ENCODE measurements at places on chromosomes 13 and 19.

DNA sequence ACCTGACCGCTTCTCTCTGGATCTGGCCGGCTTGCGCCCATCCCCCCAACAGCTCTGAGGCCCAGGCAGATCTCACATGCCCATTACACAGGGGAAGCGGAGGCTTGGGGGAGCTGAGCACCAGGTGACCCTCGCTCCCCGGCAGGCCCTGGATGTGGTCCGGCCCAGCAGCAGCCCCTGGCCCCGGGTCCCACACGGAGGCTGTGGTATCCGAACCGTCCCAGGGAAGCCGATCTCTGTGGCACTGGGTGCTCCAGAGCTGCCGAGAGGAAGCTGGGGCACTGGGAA, 27.7 kb downstream of the SBNO2 start:
- DNase-seq: no peak

DNA sequence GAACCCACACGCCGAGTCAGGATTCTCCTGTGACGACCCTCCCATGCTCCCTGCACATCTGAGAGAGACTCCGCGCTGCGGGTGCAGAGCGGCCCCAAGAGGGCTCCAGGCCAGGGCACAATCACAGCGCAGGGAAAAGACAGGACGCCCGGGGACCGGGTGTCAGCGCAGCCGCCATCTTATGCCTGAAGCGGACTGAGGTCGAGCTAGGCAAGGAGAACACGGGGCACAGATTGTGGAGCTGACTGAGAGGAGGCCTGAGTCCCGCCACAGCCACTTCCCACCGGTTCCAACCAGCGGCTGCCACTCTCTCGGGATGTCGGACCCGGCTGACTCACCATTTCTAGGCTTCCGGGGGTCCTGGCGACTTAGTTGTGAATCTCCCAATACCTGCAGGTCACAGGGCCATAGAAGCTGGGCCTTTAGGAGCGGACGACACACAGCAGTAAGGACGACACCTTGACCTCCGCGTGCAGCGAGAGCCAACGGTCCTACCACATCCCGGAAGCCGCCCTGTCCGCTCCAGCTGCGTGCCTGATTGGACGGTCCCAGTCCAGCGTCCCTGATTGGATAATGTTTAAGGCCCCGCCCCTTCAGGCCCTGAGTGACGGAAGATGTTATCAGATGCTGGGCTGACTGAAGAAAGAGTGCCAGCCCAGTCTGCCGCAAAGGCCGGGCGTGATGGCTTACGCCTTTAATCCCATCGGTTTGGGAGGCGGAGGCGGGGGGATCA, at the start of gene ZNF728:
TSS of gene ZNF728 (minus strand) at position 487 of the 733 bp plus-strand sequence. CDS start at position 341, 146 bp downstream.
- DNase-seq: no peak

- DNase-seq: peak; percentile 17
Observed at GRCh38 chr19:35124098-35125060, 8.8 kb downstream of the FXYD3 start.

DNA sequence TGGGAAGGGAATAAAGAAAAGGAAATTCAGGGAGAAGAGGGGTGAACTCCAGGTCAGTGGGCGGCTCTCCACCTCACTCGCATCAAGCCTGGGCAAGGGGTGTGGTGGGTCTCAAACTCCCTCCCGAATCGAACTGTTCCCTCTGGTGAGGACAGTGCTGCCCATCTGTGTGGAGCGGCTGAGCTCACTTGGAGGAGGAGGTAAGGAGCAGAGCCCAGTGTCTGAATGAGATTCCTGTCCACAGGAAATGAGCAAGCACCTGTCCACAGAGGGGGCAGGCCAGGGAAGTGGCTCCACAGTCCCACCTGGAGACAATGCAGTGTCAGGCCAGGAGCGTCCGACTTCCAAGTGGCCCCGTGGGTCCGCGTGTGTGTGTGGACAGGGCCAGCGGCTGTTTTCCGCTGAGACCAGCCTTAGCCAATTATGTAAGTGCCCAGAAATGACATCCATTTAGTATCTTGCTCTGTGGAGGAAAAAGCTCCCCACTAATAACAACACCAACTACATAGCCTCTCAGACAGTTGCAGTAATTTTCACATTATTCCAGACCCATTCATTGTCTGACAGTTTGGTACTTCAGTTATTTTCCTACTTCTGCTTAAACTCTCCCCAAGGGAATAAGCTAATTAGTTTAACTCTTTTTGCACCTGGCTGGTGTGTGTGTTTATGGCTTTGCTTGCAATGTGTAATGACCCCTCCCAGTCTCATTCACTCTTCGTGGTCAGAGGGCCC, 114.6 kb downstream of the SOX1 start:
- DNase-seq: no peak

- DNase-seq: no peak
Observed at GRCh38 chr19:54325194-54325621, 12.2 kb upstream of the LILRA5 start.

DNA sequence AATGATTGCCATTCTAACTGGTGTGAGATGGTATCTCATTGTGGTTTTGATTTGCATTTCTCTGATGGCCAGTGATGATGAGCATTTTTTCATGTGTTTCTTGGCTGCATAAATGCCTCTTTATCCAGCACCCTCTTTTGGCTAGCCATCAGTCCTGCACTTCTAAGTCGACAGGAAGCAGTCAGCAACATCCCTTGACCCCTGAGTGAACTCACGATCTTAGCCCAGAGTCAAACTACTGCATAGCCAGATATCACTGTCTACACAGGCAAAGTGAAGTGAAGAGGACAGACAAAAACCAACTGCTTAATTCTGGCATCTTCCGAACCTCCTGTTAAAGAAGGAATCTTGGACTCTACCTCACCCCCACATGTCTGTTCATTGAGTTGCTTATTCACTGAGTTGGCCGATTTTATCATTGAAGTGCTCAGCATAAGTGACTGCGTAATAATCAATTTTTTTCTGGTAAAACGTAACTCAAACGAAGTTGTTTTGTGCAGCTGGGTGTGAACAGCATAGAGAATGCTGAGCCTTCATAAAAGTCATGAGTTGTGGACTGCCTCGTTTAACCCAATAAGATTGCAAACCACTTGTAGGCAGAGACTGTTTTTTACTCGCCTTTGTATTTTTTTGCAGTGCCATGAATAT, 304.2 kb downstream of the COG6 start:
- DNase-seq: no peak

GRCh38 chr13:32284927-32285632, 30.1 kb downstream of the ZAR1L start:
- DNase-seq: no peak

DNA sequence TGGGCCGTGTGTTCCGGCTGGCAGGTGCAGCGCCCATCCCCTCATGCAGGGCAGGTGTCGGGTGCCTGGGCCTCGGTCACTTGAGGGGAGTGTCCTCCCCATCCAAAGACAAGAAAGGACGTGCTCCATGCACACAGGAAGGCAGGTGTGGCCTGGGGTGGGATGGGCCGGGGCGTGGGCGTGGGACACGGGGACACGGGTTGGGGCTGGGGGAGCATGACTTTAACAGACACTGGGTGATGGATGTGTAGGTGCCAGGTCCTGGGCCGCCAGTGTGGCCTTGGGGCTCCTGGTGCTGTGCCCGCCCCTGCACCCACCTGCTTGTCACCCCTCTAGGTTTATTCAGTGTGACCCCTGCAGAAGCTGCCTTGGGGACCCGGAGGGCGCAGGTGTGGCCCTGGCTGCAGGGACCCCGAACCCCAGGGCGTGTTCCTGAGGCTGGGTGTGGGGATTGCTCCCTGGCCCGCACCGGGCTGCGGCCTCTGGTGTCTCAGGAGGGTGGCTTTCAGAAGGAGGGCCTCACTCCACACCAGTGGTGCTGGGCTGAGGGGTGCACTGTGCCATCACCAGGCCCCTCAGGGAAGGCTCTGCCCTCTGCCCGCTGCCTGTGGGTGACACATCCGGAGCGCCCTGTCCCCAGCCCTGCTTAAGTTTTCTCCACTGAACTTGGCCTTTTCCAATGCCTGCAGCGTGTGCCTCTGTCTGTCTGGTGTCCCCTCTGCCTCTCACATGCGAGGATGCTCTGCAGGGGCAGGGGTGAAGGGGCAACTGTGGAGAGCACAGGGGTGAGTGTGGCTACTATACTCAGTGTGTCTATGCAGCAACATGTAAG, 5.2 kb downstream of the TMEM255B start:
- no peak for DNase-seq

- no peak for DNase-seq
Observed at GRCh38 chr19:35509861-35510625, 3.4 kb downstream of the DMKN start.

GRCh38 chr13:37412241-37412921, 186.2 kb downstream of the POSTN start:
- DNase-seq: no peak

GRCh38 chr13:106474912-106475311, 60.5 kb downstream of the EFNB2 start:
- DNase-seq: no peak

DNA sequence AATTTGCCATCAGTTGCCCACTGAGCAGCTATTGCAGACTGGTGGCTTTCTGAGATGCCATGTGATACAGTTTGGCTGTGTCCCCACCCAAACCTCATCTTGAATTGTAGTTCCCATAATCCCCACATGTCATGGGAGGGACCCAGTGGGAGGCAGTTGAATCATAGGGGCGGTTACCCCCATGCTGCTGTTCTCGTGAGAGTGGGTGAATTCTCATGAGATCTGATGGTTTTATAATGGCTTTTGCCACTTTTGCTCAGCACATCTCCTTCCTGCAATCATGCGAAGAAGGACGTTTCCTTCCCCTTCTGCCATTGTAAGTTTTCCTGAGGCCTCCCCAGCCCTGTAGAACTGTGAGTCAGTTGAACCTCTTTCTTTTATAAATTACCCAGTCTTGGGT, 34.8 kb upstream of the ANKRD10 start:
- DNase-seq: no peak

GRCh38 chr19:13962699-13963602, 10.6 kb downstream of the DCAF15 start:
- no peak for DNase-seq

- DNase-seq: no peak
Observed at GRCh38 chr19:11767633-11768133, 883 bp downstream of the ZNF441 start.

GRCh38 chr13:96474181-96474557, 384.3 kb downstream of the HS6ST3 start:
- DNase-seq: no peak

GRCh38 chr19:41543582-41543981, 32.4 kb upstream of the CEACAM21 start:
- no peak for DNase-seq

- no peak for DNase-seq
Observed at GRCh38 chr13:101265934-101266333, 150.4 kb downstream of the NALCN start.

DNA sequence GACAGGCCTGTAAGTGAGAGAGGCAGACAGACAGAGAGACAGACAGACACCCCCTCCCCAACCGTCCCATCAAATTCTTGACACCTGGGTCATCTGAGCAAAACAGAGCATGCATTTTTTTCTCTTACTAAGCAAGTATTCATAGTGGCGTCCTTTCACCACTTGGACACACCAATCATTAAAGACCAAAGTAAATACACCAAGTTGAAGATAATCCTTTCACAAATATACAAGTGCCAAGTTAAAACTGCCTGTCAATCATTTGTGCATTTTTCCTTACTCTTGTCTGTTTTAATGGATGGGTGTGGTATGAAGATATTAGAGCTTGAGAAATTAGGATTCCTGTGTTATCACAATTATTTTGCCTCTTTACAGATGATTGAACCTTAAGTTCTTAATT, 337.3 kb downstream of the ATP8A2 start:
- DNase-seq: no peak

DNA sequence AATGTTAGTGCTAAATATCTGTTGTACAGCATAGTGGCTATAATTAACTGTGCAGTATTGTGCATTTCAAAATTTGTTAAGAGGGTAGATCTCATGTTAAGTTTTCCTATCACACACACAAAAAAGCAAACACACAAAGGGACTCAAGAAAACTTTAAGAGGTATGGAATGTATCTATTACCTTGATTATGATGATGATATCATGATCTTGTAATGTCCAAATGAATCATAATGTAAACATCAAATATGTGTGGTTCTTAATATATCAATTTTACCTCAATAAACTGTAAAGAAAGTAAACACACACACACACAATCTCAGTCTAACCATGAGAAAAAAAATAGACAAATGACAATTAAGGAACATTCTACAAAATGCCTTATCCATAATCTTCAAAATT, 934.6 kb downstream of the SLITRK1 start:
- DNase-seq: no peak

- no peak for DNase-seq
Observed at GRCh38 chr19:6774821-6775707, 2.6 kb downstream of the VAV1 start.

GRCh38 chr19:49113762-49114629, at the start of gene LIN7B:
Gene LIN7B, plus strand, starts transcription at chr19:49114370. Its CDS starts 35 bp downstream, at chr19:49114405.
- no peak for DNase-seq

- no peak for DNase-seq
Observed at GRCh38 chr13:44667943-44668342, 91.8 kb upstream of the TSC22D1 start.

DNA sequence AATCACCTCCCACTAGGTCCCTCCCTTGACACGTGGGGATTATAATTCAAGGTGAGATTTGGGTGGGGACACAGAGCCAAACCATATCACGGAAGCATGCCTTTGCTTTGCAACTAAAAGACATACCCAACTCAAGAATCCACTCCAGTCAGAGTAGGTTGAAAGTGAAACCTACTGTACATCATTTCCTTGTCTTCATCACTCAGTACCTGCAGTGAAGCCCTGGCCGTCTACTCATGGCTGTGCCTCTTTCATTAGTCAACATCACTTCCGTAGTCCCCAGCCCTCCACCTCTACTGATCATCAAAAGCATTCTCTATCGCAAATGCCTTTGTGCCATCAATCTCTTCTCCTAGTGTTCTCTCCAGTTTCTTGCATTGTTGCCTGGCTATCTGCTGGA, 343.1 kb upstream of the ARGLU1 start:
- no peak for DNase-seq

DNA sequence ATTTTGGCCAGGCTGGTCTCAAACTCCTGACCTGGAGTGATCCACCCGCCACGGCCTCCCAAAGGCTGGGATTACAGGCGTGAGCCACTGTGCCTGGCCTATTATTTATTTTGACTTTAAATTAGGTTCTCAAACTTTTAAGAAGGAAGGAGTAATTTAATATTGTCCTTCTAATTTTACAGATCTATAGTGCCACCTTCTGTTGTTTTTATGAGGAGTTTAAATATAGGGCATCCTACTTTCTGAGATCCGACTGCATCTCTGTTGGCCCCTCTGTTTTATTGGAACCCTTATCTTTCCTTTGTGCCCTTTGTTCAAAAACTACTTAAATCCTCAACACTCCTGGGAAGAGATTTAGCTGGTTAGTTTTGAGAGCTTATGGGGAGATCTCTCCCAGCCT, 25.4 kb upstream of the ZMYM5 start:
- DNase-seq: no peak

All from cortex of kidney (tissue), 1 donor.